Stimulated activated CD8-positive, alpha-beta memory T cell treated with anti-CD3 and anti-CD28 coated beads, Interleukin-2, amount 100 ng/mL, for 48 hours (primary cell): ENCODE measurements at places on chromosomes 4 and X.

- DNase-seq: no peak
Observed at GRCh38 chr4:125421547-125421946, 106.8 kb downstream of the FAT4 start.

DNA sequence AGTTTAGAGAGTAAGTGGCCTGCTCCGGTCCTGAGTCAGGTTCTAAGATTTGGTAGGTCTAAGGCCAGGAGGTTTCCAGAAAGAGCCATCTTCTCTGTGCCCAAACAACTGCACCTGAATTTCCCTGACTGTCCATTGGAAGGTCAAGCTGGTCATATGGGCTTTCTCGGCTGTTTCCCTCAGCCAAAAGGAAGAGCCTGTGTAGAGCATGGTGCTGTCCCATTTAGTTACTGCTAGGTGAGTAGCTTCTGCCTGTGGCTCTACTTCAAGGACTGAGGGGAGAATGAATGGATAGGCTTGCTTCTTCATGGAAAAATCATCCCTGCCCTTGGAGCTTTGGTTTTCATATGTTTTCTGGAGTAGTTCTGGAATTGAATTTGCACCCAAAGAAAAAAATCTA is 33.7 kb downstream of the NHSL2 start:
- no peak for DNase-seq

- no peak for DNase-seq
Observed at GRCh38 chr4:7485096-7485495, 50.4 kb upstream of the PSAPL1 start.

- no peak for DNase-seq
Observed at GRCh38 chr4:165504184-165504583, 125.4 kb downstream of the CPE start.

DNA sequence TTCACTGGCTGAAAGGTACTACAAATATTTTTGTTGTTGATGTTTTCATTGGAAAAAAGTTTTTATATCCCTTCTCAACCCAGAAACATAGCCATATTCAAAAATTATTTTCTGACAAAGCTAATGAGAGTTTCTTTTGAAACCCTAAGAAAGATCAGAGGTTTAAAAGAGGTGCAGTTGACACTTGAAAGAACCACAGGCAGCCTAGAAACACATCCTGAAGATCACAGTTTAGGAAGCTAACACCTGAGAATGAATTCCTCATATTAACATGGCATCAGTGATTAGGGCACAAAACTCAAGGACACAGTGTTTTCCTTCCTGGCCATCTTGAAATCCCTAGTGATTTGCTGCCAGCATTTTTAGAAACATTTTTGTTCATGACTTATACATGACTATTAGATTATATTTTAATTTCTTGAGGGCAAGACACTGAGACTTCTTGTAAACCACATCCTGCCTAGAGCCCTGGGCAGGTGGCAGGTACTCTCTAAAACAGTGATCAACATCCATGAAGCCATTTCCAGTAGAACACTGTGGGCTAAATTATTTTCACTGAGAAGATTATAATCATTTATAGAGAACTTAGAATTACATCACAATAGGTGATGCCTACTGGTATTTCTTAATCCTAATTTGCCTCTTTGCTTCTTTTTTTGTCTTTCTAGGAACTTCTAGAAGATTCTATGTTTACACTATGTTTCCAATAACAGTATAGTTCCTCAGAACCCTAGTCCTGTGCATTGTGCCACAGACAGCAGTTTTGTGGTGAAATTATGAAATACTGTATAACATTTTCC is 80.0 kb downstream of the ARSJ start:
- DNase-seq: no peak

DNA sequence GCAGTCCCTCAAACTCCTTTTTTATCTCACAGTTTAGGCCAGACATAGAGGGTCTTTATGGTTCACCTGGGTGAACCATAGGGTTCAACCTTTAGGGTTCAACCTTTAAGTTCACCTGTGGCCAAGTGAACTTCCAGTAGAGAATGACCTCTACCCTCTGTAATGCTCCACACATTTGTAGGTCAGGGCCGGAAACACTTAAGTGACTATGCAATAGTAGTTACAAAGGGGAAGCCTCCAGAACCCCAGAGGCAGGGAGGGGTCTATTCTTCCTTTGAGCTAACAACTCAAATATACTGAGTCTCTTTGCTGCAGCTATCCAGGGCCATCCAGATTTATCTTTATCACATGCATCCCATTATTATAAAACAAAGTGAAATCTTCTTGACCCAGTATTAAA is 100.0 kb downstream of the LARP1B start:
- no peak for DNase-seq

DNA sequence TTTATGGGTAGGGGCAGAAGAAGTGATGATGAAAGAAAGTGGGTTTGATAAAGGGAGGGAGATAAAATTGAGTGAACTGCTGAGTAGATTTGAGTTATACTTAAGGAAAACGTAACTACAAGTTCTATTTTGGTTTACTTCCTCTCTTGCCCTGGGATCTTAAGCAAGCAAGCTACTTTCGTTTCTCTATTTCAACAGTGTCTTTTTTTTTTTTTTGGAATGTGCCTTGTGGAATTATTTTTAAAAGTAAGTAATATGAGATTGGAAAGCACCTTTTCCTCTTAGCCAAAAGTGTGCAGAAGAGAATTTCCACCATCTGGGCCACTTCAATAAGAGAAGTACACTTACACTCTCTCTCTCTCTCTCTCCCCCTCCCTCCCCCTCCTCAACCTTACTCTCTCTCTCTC is 16.0 kb upstream of the C4orf36 start:
- no peak for DNase-seq

DNA sequence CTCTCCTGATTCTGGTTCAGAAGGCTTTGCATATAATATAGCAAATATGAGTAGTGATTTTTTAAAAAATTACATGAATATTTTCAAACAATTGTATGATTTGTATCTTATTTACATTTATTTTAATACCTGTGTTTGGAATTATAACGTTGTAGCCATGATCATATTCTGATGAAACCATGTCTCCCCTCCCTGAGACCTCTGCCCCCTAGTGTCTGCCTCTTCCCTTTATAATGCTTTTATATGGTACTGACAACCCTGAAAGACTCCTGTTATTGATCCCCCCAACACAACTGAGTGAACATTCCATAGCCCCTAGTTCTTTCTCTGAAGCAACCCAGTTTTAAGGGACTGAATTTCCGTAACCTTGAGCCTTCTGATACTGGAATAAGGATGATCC is 187.4 kb downstream of the SOX3 start:
- no peak for DNase-seq

- no peak for DNase-seq
Observed at GRCh38 chr4:145805490-145805889, 125.5 kb downstream of the C4orf51 start.

DNA sequence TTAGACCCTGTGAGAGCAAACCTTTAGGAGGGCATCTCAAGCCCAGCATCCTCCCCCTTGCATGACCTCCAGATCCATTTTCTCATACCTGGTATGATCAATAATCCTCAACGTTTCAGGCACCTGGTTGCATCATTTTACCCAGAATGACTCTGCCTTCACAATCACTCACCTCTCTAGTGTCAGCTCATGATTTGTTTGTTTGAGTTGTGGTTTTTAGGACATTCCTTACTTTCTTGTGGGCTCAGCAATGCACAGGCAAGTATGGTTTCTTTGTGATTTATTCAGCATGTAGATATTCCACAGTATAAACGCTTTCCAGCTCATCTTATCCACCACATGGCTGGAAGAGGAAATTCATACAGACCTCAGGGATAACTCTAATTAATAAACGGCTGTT is 93.6 kb upstream of the CPEB2 start:
- DNase-seq: no peak

- no peak for DNase-seq
Observed at GRCh38 chrX:36501169-36501702, 506.9 kb upstream of the FAM47C start.

GRCh38 chr4:6116696-6117285 is 83.6 kb downstream of the JAKMIP1 start:
- DNase-seq: no peak

DNA sequence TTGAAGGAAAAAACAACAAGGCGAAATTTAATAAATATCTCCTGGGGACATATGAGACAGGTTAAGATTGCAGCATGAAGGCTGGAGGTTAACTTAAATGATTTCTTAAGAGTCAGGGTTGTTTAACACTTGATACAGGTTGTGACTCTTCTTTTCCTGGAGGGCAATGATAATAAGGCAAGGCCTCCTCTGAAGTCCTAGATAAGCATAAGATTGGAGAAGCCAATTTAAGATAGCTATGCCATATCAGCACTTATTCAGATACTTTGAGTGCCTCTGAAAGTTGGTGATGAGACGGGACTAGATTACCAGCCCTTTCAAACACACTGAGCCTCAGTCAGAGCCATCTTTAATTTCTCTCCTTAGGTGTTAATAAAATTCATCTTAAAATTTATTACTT is 350.8 kb downstream of the FBXO8 start:
- DNase-seq: no peak

- DNase-seq: no peak
Observed at GRCh38 chr4:178296669-178297068, 854.4 kb upstream of the AGA start.

GRCh38 chr4:105815701-105816100 is 79.6 kb upstream of the NPNT start:
- DNase-seq: no peak

DNA sequence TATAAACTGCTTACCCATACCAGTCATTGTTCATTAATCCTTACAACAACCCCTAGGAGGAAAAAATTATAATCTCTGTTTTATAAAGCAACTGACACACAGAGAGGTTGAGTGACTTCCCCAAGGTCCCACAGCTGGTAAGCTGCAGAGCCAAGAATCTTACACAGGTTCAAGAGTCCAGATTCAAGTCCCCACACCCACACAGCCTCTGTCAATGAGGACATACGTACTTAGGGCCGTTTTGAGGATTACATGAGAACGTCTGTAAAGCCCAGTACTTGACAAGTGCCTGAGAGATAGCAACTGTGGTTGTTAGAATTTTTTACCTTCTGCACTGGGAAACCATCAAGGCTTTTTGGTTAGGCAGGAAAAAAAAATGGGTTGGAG is 556 bp upstream of the SLC25A43 start:
- no peak for DNase-seq
